ENCODE measurements at places on chromosomes 6 and 20.

DNA sequence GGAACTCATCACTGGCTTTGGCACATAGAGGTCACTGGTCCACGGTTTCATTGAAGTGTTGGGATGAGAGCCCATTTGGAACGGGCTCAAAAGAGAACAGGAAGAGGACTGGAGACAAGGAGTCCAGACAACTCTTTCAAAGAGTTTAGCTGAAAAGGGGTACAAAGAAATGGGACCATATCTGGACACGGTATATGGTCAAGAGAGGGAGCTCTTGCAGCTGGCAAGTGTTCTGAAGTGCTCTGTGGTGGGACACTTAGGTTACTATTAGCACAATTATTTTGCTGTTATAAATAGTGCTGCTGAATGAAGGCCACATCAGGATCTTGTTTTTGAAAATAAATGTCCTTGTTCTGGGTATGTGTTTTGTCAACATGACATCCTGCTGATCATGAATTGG, 4.6 kb downstream of the SGK2 start:
- no peak for DNase-seq

DNA sequence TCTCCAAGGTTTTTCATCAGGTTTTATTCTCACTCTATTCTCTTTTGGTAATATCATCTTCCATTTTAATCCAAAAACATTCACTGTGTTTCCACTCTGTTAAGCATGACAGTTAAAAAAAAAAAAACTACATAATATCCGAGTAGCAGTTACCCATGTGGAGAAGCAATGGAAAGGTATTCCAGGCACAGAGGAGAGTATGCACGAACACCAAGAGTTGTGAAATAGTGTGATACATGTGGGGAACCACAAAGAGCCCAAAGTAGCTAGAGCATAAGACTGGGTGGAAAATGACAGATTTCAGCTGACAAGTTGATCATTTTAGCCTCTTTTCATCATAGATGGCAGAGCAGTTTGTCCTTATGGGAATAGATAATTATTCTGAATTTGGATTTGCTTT, 19.9 kb upstream of the FBXL4 start:
- DNase-seq = no peak

GRCh38 chr6:11744753-11745152, 33.9 kb downstream of the ADTRP start:
- DNase-seq = no peak

DNA sequence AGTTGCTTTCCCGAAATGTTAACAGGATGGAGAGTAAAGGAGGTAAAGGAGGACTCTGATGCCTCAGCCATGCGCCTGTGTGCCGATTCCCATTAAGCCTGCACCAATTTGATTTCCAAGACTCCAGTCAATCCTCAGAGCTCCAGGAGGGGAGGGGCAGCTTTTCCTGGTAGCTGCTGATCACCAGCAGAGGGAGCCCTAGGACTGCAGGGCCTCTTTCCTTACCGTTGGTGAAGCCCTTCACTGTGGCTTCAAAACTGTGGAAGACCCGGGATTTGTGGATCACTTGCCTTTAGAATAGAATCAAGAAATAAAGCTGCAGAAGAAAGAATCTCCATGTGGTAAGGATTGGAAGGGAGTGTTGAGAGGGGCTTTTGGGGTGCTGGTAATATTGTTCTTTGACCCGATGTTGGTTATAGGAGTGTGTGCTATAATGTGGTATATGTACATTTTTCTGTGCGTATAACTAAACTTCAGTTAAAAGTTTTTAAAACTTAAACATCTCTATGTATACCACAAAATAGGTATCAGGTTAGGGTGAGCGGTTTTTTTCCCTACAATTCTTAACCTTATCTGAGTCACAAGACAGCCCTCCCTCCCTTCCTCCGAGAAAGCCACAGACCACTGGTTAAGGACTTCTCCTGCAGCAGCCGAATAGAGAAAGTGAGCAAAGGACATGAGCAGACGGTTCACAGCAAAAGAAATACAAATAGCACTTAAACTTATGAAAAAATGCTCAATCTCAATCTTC, 6.9 kb upstream of the OSER1 start:
- no peak for DNase-seq

Measured in Panc1 (cell line).